ENCODE measurements at places on chromosomes 1 and 21. TPM values are rescaled to one million over a fixed set of nuclear protein-coding genes. Genes with fewer than 3 reads are reported as not detected.

KRTAP12-3 gene
- total RNA-seq = not detected

IL6R gene
- 4.9 TPM for total RNA-seq

IGSF5 gene
- 0.30 TPM for total RNA-seq

OR2AK2 gene
- not detected for total RNA-seq

All from Caco-2 (cell line).